ENCODE measurements at places on chromosomes 1 and 21. TPM values are rescaled to one million over a fixed set of nuclear protein-coding genes. Genes with fewer than 3 reads are reported as not detected.
A peak's percentile ranks its signal among the peaks of the same experiment; 100 is the strongest.

DNA sequence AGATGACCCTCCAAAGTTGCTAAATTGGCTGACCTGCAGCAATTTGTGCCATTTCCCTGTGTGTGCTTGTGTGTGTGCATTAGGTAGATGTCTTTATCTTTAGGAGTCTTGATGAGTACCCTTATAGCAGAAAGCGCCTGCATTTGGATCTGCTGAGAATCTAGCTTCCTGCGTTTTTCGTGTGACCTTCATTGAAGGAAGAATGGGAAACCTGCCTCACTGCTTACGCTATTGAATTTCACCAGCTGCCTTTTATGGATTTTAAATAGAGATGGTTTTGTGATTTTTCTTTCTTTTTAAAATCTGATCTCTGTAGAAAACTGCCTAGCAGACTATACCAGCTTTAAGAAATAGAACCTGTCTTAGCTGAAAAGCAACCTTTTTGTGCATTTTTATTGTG is 124.5 kb downstream of the CACHD1 start:
- H3K4me1 ChIP-seq: no peaks in the 10 kb centered on the region
- H3K27me3 ChIP-seq: peaks cover 3% of the 10 kb centered on the region
- no peak for DNase-seq

DNA sequence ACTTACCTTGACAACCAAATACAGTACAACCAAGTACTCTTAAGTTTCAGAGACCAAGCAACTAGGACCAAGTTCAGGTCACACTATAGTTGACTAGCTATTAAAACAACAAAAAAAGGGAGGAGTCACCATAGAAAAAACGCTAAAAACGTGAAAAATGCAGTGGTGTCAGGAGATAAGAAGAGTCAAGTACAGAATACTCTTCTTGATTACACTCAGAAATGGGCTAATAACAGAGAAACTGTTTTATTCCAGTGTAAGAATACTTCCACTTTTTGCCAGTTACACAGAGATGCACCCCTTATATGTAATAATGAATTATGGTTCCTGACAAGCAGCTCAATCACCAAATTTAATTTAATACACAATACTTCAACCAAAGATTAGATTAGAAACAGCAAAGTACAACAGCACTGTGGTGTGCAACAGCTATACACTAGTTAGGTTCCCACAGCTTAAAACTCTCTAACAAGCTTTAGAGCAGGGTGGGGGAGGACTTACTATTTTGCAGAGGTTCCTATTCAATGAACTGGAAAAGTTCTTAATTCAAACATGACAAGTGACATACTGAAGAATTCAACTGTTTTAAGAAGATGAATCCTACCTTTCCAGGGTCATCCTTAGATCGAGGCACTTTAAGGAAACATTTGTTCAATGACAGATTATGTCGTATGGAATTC is 70.4 kb downstream of the FOXJ3 start:
- no peak for DNase-seq
- no peak overlapping the region for H3K27ac ChIP-seq
- peaks cover 47% of the 10 kb centered on the region for H3K36me3 ChIP-seq
- H3K4me3 ChIP-seq: no peak overlapping the region
- H3K27me3 ChIP-seq: no peaks in the 10 kb centered on the region

DNA sequence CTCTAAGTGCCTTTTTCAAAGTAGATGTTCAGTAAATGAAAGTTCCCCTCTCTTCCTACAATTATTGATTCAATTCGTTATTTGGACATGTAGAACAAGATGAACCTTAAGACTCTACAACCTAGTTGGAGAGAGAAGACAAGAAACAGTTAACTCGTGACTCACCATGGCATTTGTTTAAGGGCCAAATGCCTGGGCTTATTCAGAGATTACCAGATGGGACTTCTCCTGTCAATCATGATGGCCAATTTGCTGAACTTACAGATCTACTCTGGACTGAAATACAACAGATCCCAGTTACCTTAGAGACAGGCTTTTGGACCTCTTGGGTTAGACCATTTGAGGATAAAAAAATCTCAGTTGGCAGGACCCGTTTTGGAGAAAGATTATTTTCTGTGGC is 93.5 kb downstream of the C1orf94 start:
- H3K27ac ChIP-seq: no peak overlapping the region
- peaks cover 18% of the 10 kb centered on the region for H3K27me3 ChIP-seq
- no peak overlapping the region for H3K4me3 ChIP-seq
- H3K36me3 ChIP-seq: no peaks in the 10 kb centered on the region
- H3K4me1 ChIP-seq: no peaks in the 10 kb centered on the region

DNA sequence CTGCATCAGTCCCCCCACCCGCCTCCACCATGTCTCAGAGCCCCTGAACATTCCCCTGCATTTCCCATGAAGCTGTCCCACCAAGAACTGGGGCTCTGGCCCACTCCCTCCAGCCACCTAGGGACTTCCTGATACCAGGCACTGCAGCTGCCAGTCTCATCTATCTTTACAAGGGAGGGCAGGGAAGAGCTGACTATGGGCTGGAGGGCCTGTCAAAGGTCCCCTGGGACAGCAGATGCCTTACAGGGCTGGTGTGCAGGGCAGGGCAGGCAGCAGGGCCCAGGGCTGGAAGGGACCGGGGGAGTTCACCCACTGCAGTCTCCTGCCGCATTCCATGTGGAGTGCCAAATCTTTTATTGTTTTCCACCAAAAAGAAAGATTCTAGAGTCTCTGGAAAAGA is 17.6 kb downstream of the SHISA4 start:
- H3K27ac ChIP-seq: no peak overlapping the region
- no peak for DNase-seq
- peaks cover 2% of the 10 kb centered on the region for H3K27me3 ChIP-seq
- no peaks in the 10 kb centered on the region for H3K36me3 ChIP-seq
- no peaks in the 10 kb centered on the region for H3K4me1 ChIP-seq
- no peak overlapping the region for H3K4me3 ChIP-seq

Gene MAN1C1
- total RNA-seq: 10.1 TPM

DNA sequence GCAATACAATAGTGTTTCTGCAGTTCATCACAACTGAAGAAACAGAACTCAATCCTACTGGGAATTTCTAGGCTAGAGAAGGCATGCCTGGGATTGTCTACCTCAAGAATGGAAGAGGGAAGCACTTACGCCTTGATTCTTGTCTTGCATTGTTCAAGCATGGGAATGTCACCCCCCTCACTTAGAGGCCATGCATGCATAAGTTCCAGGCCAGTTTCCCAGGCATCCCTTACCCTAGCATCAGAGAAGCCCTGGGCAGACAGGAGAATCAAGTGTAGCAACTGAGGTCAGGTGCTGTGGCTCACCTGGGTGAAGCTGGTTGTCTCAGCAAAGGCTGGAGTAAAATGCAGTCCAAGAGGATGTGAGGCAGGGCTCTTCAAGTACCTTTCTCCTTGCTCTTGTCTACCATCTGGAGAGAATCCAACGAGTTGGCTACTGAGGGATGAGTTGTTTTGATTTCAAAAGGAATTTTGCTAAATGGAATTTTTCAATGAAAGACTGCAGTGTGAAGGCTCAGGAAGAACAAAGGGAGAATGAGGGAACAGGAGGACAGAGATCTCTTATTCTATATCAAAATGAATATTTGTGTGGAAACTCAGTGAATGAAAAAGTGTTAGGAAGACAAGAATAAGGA is 174.3 kb downstream of the NEK7 start:
- no peaks in the 10 kb centered on the region for H3K4me1 ChIP-seq
- no peak overlapping the region for H3K4me3 ChIP-seq
- H3K27me3 ChIP-seq: no peaks in the 10 kb centered on the region
- no peak for DNase-seq

DNA sequence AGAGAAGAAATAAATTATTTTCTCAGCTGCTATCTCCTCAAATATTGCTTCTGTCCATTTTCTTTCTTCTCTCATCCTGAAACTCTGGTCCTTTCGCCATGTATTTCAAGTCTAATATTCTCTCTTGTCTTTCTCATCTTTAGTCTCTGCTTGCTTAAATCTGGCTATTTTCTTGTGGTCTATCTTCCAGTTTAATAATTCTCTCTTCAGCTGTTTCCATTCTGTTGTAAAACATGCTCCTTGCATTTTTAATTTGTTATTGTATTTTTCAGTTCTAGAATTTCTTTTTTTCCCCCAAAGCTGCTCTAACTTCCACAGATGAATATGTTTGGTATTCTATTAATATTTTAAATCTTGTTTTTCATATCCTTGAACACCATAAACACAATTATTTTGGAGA is 70.1 kb upstream of the TMPRSS2 start:
- no peak overlapping the region for H3K27ac ChIP-seq
- no peaks in the 10 kb centered on the region for H3K4me1 ChIP-seq
- no peaks in the 10 kb centered on the region for H3K36me3 ChIP-seq
- H3K4me3 ChIP-seq: no peak overlapping the region

DNA sequence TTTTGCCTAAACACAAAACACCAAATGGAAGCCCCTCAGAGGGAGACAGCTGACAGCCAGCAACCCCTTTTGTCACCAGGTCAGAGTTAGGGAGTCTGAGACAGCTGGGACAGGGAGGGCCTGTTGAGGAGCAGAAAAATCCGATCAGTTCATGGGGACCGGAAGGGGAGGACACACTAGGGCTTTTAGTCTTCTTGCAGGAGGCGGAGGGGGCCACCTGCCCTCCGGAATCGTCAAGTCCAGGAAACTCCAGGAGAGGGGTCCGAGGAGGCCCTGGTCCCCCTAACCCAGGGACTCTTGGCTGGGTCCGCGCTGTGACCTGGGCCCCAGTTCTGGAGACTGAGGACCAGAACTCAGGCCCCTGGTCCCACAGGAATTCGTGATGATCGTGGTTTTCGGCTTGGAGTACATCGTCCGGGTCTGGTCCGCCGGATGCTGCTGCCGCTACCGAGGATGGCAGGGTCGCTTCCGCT is 34.2 kb downstream of the KCNQ4 start:
- no peak for DNase-seq
- H3K27me3 ChIP-seq: no peaks in the 10 kb centered on the region
- peaks cover 17% of the 10 kb centered on the region for H3K4me1 ChIP-seq
- peak overlapping the region; percentile 67 for H3K4me3 ChIP-seq
- peak overlapping the region; percentile 37 for H3K27ac ChIP-seq
- no peaks in the 10 kb centered on the region for H3K36me3 ChIP-seq

DNA sequence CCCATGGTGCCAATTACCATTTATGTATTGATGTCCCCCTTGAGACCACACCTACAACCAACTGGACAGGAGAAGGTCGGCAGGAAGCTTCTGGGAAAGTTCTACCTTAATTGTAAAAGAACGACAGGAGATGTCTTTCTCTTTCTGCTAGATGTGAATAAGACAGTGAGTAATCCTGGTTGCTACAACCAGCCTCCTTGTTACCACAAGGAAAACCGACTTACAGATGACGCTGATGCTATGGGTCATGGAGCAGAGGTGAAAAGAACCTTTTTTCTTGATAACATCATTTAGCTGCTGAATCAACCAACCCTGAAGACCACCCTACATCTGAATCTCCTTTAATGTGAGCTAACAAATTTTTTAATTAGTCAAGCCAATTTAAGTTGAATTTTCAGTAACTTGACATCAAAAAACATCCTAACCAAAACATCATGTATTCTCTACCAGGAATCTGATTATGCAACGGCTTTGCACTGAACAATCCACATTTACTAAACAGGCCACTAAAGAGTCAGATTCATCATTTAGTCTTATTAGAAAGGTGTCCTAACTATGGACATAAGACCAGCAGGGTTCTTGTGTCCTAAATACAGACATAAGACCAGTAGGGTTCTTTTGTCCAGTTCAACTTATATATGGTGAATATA is 23.0 kb downstream of the RGS2 start:
- DNase-seq: no peak
- H3K36me3 ChIP-seq: no peaks in the 10 kb centered on the region
- no peak overlapping the region for H3K27ac ChIP-seq
- no peaks in the 10 kb centered on the region for H3K4me1 ChIP-seq
- no peak overlapping the region for H3K4me3 ChIP-seq

- H3K4me1 ChIP-seq: no peaks in the 10 kb centered on the region
- no peaks in the 10 kb centered on the region for H3K36me3 ChIP-seq
- no peak overlapping the region for H3K27ac ChIP-seq
These were observed 325.6 kb downstream of the TTLL7 start for GRCh38 chr1:83673312-83673711.

Gene PPIH
- 114 TPM for total RNA-seq

DNA sequence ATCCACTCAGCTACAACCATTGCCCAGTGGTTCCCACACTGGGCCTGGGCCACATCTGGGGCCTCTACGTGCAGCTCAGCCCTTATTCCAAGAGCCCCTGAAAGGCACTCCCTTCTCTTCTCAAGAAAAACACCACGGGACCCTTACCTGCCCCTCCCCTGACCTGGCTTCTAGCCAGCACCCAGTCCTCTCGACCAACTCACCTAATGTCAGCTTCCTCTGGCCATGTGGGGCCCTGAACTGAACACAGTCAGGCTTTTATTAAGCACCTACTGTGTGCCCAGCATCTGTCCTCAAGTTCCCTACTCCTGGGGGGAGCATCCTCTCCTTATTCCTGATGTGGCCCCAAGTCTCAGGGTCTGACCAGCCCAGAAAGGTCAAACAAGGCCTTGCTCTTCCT is 208.4 kb downstream of the MATN1 start:
- peaks cover 2% of the 10 kb centered on the region for H3K27me3 ChIP-seq
- H3K27ac ChIP-seq: no peak overlapping the region
- H3K4me1 ChIP-seq: no peaks in the 10 kb centered on the region
- no peak overlapping the region for H3K4me3 ChIP-seq

GRCh38 chr1:87132284-87132870 is 196.3 kb upstream of the LMO4 start:
- H3K4me3 ChIP-seq: peak overlapping the region; percentile 62
- H3K27me3 ChIP-seq: peaks cover 17% of the 10 kb centered on the region

Gene HJV
- not detected for total RNA-seq

GRCh38 chr21:20572582-20572981 is 425.6 kb upstream of the NCAM2 start:
- H3K27me3 ChIP-seq: no peaks in the 10 kb centered on the region
- H3K4me1 ChIP-seq: no peaks in the 10 kb centered on the region
- H3K36me3 ChIP-seq: no peaks in the 10 kb centered on the region
- no peak for DNase-seq

Data from activated CD4-positive, alpha-beta T cell treated with anti-CD3 and anti-CD28 coated beads for 36 hours (primary cell).